Bronchus fibroblast of lung (primary cell): ENCODE measurements at places on chromosomes 3 and 15. TPM values are rescaled to one million over a fixed set of nuclear protein-coding genes. Genes with fewer than 3 reads are reported as not detected.

CLRN1 gene
- not detected in 2 replicates for total RNA-seq

PDZRN3 gene
- total RNA-seq, result 3.7 TPM in 2 replicates

SCG5 gene
- total RNA-seq, result 15.8 and 16.3 TPM in 2 replicates

CAMK1 gene
- 41.5 and 45.3 TPM in 2 replicates for total RNA-seq

TNFSF10 gene
- 0.45 and 1.7 TPM in 2 replicates for total RNA-seq

OXTR gene
- 7.3 and 7.6 TPM in 2 replicates for total RNA-seq

SMARCC1 gene
- 34.9 and 39.8 TPM in 2 replicates for total RNA-seq

IL17RE gene
- total RNA-seq, result 3.9 and 6.6 TPM in 2 replicates

MEIS2 gene
- total RNA-seq, result 23.6 and 25.4 TPM in 2 replicates

OR4F15 gene
- not detected in 2 replicates for total RNA-seq

SCG3 gene
- total RNA-seq, result not detected in 2 replicates

CATSPER2 gene
- total RNA-seq, result 0.15 and 0.17 TPM in 2 replicates

ZDHHC23 gene
- total RNA-seq, result 0.17 and 0.30 TPM in 2 replicates

BNC1 gene
- 7.1 and 8.5 TPM in 2 replicates for total RNA-seq

CCR4 gene
- not detected in 2 replicates for total RNA-seq

CHRNA7 gene
- total RNA-seq, result not detected in 2 replicates

MUC4 gene
- not detected in 2 replicates for total RNA-seq

ISLR2 gene
- not detected in 2 replicates for total RNA-seq

C2CD4A gene
- not detected in 2 replicates for total RNA-seq

UPK1B gene
- total RNA-seq, result not detected in 2 replicates

CCDC54 gene
- total RNA-seq, result not detected in 2 replicates

GOLGA8J gene
- not detected in 2 replicates for total RNA-seq

MESP1 gene
- total RNA-seq, result 0.45 and 0.84 TPM in 2 replicates

TGM4 gene
- total RNA-seq, result 0.15 and 0.17 TPM in 2 replicates

SNRK gene
- 10.0 and 10.1 TPM in 2 replicates for total RNA-seq
